CD4-positive, alpha-beta T cell treated with Interleukin-2 at 100 ng/mL for 4 hours (primary cell): ENCODE measurements at places on chromosomes 7 and 10.

GRCh38 chr7:50475340-50475739, 25.2 kb upstream of the FIGNL1 start:
- DNase-seq = no peak

- DNase-seq = no peak
Measured at GRCh38 chr7:136492366-136492765, 376.1 kb upstream of the CHRM2 start.

GRCh38 chr10:126068322-126068721, 172.0 kb downstream of the FANK1 start:
- no peak for DNase-seq

DNA sequence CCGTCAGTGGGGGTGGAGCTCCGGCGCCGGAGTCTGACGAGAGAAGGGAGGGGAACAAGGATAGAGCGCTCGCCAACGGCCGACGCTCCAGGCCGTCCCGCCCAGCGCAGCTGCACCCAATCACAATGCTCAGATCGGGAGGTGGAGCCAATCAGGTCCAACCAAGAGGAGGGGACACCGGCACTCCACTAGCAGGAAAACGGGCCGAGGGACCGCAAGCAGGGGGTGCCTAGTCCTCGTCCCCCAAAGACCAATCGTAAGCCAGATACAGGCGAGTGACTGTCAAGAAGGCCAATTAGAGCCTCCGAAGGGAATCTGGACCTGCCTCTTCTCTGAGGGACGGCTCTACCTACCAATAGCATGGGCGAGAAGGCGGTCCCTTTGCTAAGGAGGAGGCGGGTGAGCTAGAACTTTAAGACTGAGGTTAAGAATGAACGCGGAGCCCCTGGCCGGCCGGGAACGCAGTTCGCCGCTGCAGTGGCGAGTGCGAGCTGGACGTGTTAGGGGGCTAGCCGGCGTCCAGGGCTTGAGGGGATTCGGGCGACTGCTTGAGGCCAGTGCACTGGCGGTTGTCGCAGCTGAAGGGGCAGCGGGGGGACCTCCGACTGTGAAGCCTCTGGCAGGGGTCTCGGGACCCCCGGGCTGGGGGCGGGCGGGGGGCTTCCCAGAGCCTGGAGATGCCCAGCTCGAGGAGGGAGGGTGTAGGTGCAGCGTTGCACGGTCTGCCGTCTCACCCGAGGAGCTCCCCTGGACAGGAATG, at the start of gene FBXO24:
TSS of gene FBXO24 (plus strand) at position 63 of the 760 bp plus-strand sequence. CDS start at position 361, 298 bp downstream.
- DNase-seq = peak; percentile 100

DNA sequence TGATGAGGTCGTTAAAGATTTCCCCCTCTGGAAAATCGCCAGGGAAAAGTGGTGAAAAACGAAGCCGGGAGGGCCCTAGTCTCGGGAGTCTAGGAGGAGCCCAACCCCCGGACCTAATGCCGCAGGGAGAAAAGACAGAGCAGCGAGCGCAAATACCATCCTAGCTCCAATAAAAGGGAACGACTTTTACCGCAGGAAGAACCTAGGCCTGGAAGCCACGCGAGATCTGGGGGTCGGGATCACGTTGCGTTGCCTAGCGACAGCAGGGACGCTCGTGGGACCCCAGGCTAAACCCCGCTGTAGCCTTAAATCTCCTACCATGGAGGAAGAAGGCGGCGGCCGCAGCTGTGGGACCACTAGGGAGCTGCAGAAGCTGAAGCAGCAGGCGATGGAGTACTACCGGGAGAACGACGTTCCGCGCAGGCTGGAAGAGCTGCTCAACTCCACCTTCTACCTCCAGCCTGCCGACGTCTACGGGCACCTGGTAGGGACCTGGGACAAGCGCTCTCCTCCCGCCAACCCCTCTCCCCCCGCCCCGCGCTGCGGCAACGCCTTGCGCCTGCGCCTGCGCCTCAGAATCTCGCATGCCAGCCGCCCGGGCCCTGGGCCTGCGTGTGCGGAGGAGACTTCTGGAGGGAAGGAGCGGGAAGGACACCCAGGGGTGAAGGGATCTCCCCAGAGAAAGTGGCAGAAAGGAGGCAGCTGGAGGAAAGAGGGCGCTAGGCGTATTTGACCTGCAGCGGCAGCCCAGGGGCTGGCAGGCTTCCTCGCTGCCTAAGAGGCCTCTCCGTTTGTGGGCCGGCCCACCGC, at the start of gene ENO4:
TSS of gene ENO4 (plus strand) at position 252 of the 810 bp plus-strand sequence. CDS start at position 320, 68 bp downstream.
- DNase-seq = peak; percentile 25

- no peak for DNase-seq
Measured at GRCh38 chr10:117398029-117398428, 22.8 kb upstream of the PDZD8 start.

GRCh38 chr7:83695128-83695960, 46.4 kb upstream of the SEMA3E start:
- no peak for DNase-seq

GRCh38 chr10:122170802-122171201, 100.3 kb upstream of the BTBD16 start:
- no peak for DNase-seq

GRCh38 chr7:84674236-84674913, 479.8 kb upstream of the SEMA3A start:
- no peak for DNase-seq
